HT-29 (cell line): ENCODE measurements at places on chromosomes 3 and 15. TPM values are rescaled to one million over a fixed set of nuclear protein-coding genes. Genes with fewer than 3 reads are reported as not detected.

ATP10A gene
- not detected in 2 replicates for total RNA-seq

DNA sequence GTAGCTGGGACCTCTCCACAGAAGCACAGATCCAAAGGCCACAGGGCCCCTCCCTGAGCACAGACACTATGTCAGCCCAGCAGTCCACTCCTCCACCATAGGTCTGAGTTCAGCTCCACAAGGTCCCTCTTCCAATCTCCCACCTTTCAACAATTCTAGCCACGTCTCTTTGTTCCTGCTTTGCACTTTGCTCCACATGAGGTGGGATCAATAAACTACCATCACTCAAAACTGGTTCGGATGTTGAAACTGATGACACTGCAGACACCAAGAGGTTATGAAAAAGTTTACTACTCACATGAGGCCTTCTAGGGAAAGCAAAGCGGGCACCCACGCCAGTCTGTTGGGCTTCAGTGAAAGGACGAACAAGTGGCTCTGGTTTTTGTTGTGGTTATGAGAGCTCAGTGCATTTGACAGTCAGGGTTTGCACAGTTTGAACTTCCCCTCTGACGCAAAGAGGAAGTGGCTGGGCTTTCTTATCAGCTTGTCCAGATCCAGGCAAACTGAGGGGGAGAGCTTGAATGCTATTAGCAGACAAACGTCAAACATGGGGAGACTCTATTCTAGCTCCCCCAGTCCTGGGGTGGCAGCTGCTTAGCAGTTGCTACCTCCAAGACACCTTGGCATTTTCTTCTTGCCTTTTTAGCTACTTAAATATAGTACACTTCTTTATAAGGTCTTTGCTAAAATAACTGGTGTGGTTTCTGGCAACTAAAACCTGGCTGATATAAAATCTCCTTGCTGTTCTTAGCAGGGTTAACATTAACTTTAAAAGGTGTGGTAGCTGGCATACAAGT is 37.8 kb downstream of the ZNF445 start:
- no peak for DNase-seq

PRKAR2A gene
- 54.9 and 56.2 TPM in 2 replicates for total RNA-seq

CFAP92 gene
- total RNA-seq = 0.13 and 0.74 TPM in 2 replicates

GRCh38 chr3:103968131-103968530 is 1398.6 kb upstream of the ALCAM start:
- no peak for DNase-seq

GRCh38 chr15:56798639-56799038 is 65.3 kb upstream of the ZNF280D start:
- DNase-seq = no peak

DNA sequence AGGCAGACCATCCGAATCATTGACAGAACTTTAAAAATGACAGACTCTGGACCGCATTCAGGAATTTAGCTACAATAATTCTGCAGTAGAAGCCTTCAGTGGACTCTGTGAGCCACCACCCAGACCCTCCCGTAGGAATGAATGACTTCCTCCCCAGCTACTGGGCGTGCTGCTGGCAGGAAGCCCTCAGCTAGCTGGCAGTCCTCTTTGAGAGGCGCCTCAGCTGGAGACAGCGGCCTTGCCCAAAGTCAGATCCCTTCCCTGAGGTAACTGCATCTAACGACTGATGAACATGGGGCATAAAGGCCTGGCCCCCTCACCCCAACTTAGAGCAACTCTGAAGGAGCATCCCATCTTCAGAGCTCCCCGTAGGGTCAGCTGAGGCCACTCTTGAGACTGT is 25.8 kb downstream of the CRABP1 start:
- no peak for DNase-seq

DNA sequence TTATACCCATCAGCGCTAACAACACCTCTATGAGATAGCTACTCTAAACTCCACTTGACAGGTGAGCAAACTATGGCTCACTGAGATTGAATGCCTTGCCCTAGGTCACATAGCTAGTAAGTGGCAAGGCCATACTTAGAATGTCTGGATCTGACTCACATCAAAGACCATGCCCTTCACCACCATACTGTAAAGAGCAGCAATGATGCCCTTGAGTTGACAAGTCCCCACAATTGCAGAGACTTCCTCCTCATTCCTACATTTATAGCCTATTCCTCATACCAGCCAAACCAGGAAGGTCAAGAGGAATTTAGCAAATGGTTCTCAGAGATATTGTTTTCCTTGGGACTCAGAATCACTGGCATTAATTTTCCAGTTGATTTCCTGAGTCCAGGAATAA is 157.8 kb upstream of the SNTN start:
- no peak for DNase-seq

HDC gene
- total RNA-seq = not detected in 2 replicates

GOLGA8S gene
- total RNA-seq = not detected in 2 replicates

GRCh38 chr15:70523616-70524015 is 239.7 kb downstream of the UACA start:
- no peak for DNase-seq

BCL2A1 gene
- total RNA-seq = 0.31 TPM in 1 of 2 replicates, not detected in the other
